Stimulated activated CD4-positive, alpha-beta T cell treated with anti-CD3 and anti-CD28 coated beads, Interleukin-12 subunit alpha, Interleukin-12 subunit beta, amount 100 ng/mL, for 24 hours (primary cell): ENCODE measurements at places on chromosomes 1 and 21.

DNA sequence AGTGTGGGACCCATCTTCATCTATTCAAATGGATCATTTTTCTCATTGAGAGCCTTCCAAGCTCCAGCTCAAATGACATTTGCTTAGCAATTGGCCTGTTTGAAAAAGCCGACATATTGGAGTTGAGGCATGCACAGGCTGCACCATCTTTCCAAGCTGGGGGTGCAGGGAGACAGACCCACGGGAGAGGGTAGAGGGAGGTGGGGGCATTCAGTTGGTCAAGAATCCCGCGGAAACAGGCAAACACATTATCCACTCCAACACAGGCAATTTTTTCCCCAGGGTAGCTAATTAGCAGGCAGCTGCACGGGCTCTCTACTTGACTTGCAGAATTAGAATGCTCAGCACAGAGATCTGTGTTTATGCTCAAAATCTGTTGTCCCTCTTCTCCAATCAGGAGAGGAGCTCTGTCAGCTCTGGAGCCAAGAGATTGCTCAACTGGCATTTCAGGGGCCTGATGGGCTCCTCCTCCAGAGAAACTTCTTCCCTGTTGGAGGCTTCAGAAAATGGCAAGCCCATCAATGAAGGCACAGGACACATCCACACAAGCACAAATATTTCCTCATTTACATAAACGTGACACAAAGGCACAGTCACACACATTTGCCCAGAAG is 267.8 kb downstream of the FOXD2 start:
- no peak for DNase-seq

DNA sequence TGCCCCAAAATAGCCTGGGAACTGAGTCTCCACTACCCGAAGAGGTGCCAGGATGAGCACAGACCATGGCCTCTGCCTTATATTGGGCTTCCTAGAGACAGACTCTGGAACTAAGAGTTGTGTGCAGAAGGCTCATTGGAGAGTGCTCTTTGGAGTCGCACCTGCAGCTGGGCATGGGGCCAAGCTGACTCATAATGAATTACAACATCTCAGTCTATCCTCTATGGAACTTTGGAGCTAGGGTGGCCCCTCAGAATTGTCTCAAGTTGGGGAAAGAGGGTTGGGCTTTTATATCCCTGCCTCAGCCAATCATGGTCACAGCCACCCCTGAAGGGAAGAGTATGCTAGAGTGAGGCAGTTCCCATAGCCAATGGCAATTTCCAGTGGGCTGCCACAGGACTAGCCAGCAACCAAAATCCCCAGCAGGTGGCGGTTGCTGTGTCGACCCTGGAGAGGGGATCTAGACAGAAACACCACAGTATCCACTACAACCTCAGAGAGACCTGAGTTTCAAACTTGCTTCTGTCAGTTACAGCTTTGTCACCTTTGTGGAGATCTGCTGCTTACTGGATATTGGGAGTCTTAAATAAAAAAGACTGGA is 93.8 kb downstream of the DMRTA2 start:
- DNase-seq, result no peak

GRCh38 chr1:14600405-14601112 is 2.1 kb downstream of the KAZN start:
- no peak for DNase-seq

- DNase-seq, result no peak
These were observed 452.9 kb upstream of the PRMT6 start for GRCh38 chr1:106603616-106604015.

GRCh38 chr1:21585037-21585436 is 75.8 kb downstream of the ALPL start:
- no peak for DNase-seq
